Testis (tissue), 5 donors: ENCODE measurements at places on chromosomes 16 and 17. TPM values are rescaled to one million over a fixed set of nuclear protein-coding genes. Genes with fewer than 3 reads are reported as not detected.

DNA sequence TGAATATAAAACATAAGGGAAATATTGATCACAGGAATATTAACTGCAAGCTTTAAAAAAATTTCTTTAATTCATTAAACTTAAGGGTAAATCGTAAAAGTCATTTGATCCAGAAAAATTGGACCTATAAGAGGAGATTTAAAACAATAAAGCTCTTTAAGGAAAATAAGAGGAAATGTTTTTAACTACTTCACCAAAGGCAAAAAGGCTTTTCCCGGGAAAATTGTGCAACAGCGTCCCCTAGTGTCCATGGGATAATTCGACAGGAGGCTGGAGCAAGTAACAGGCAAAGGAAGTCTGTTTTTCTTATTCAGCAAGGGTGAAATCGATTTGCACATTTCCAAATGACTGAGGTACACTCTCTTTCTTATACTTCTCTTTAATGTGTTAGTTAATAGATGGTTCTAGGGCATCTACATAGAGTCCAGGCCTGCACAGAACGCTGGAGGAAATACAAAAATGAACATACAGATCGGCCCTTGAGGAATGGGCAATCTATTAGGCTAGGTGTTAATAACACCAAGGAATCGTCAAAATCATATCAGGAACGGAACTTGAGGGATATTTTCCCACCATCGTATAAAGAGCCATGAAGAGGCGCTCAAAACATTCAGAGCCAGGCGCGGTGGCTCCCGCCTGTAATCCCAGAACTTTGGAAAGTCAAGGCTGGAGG lies 61.4 kb downstream of the ZNF18 start:
- peak; percentile 54 for DNase-seq

- no peak for DNase-seq
Measured at GRCh38 chr16:55052741-55053415, 122.2 kb downstream of the IRX5 start.

DNA sequence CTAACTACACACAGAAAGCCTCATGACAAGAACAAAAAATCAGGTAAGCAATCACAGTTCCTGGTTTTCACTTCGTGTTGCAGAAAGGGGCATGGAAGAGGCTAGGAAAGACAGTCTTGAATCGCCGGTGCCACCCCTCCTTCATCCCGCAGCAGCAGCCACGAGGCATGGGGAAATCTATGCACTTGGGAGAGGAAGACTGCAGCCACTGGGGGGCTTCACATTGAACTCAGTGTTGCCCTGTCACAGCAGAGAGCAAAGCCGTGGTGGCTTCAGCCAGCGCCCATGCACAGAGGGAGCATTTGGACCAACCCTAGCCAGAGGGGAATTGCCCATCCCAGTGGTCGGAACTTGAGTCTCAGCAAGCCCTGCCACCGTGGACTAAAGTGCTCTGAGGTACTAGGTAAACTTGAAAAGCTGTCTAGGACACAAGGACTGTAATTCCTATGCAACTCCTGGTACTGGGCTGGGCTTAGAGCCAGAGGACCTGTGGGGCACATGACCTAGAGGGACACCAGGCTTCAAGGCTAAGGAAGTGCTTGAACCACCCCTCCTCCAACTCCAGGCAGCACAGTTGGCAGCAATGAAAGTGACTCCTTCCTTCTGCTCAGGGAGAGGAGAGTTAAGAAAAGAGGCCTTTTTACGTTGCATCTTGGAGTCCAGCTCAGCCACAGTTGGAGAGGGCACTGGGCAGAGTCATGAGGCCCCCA lies 35.2 kb upstream of the ATP2C2 start:
- no peak for DNase-seq

GRCh38 chr17:78839762-78840529 lies 668 bp downstream of the USP36 start:
- peak; percentile 49 for DNase-seq

GRCh38 chr17:20908313-20909267 lies 134.2 kb downstream of the USP22 start:
- DNase-seq, result peak; percentile 92

Gene E4F1
- total RNA-seq, result 57.4 TPM

DNA sequence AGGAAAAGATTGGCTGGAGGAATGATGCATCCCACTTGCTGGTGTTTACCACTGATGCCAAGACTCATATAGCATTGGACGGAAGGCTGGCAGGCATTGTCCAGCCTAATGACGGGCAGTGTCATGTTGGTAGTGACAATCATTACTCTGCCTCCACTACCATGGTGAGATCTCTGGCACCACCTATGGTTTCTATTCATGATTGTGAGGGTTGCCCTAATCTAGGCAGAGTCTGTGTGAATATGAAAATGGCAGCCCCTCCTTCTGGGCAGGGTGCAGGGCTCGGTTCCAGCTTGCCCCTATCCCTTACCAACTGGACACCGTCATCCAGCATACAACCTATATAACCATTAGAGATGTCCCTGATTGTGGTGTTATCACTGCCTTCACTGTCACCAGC lies 33.4 kb downstream of the ITGB3 start:
- no peak for DNase-seq

DNA sequence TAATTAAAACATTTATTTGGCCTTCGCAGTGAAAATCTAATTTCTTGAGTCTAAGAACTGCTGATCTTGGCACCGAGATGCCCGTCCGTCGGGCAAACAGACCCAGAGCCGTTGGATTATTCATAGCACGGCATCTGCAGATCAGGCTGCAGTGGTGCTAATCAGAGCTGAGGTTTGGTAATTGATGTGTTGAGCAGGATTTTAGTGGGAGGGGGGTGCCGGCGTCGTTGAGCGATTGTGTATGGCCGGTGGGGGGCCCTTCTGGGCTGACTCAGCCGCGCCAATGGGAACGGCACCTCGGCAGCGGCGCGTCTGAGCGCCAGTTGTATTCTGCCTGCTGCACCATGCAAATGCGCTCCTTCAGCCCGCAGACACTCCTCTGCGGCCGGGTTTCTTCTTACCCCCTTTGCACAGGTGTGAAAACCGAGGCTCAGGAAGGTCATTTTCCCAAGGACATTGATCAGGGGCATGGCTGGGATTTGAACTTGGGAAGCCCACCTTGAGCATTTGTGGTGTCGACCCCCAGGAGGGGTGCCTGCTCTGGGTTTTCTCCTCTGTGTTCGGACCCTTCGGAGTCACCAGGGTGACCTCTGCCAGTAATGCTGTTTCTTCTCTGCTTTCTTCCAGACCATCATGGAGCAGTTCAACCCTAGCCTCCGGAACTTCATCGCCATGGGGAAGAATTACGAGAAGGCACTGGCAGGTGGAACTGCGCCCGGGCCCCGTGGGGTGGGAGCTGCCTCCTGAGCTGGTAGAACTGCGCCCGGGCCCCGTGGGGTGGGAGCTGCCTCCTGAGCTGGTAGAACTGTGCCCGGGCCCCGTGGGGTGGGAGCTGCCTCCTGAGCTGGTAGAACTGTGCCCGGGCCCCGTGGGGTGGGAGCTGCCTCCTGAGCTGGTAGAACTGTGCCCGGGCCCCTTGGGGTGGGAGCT lies 18.4 kb downstream of the BAIAP2 start:
- DNase-seq, result no peak

GRCh38 chr17:42333053-42333452 lies 44.8 kb downstream of the STAT5A start:
- DNase-seq, result no peak

- no peak for DNase-seq
Measured at GRCh38 chr17:48519427-48519826, 11.4 kb downstream of the HOXB1 start.

Gene HID1
- 45.8 TPM for total RNA-seq

Gene KRTAP4-6
- total RNA-seq, result not detected

GRCh38 chr17:45404870-45405249 lies 27.8 kb downstream of the ARHGAP27 start:
- DNase-seq, result no peak

GRCh38 chr17:45016823-45017222 lies 34.6 kb downstream of the DCAKD start:
- no peak for DNase-seq

Gene PLD2
- 31.2 TPM for total RNA-seq

DNA sequence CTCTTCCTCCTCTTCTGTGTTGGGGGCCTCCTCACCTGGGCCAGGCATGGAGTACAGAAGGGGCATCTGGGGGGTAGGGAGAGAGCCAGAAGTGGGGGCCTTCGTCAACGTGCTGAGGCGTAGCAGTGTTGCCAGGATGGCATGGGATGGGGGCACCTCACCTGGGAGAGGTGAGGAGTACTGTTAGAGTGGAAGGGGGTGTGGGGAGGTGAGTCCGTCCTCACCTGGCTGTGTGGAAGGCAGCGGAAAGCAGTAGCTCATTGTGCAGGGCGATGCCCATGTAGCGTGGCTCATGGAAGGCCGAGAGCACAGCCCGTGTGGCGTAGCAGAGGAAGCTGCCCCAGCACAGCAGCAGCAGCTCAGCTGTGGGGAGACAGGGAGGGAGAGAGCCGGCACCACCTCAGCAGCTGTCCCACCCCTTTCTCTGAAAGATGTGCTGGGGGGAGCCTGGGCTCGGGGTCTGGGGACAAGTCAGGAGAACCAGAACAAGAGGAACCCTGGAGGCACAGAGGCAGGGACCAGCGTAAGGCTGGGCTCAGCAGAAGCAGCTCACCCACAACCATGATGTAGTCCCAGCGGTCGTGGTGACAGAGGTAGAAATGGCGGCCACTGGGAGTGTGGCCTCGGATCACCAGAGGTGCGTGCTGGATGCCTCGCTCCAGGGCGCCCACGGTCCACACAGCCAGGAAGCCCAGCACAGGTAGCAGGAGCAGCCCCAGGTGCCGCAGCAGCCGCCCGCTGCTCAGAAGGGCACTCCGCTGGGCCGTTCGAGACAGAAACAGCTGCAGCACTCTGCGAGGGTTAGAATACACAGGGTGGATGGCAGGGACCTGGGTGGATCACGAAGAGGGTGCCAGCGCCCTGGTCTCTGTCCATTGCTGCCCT lies 9.0 kb downstream of the GPR179 start:
- DNase-seq, result no peak

- peak; percentile 33 for DNase-seq
Measured at GRCh38 chr16:76265434-76266045, 11.7 kb upstream of the CNTNAP4 start.

Gene PERCC1
- 0.71 TPM for total RNA-seq

Gene PLEKHH3
- 65.8 TPM for total RNA-seq

GRCh38 chr16:86783636-86784626 lies 205.6 kb downstream of the FOXL1 start:
- DNase-seq, result no peak

DNA sequence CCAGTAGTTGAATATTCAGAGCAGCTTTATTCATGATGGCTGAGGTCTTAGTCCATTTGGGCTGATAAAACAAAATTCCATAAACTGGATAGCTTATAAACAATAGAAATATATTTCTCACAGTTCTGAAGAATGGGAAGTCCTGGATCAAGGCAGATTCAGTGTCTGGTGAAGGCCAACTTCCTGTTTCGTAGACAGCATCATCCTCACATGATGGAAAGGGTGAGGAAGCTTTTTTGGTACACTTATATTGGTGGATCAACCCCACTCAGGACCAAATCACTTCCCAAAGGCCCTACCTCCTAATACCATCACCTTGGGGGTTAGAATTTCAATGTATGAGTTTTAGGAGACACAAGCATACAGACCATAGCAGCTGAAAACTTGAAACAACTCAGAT lies 224.2 kb downstream of the CYB561 start:
- DNase-seq, result no peak

Gene CSH1
- 1.2 TPM for total RNA-seq

Gene CA10
- total RNA-seq, result 5.3 TPM

DNA sequence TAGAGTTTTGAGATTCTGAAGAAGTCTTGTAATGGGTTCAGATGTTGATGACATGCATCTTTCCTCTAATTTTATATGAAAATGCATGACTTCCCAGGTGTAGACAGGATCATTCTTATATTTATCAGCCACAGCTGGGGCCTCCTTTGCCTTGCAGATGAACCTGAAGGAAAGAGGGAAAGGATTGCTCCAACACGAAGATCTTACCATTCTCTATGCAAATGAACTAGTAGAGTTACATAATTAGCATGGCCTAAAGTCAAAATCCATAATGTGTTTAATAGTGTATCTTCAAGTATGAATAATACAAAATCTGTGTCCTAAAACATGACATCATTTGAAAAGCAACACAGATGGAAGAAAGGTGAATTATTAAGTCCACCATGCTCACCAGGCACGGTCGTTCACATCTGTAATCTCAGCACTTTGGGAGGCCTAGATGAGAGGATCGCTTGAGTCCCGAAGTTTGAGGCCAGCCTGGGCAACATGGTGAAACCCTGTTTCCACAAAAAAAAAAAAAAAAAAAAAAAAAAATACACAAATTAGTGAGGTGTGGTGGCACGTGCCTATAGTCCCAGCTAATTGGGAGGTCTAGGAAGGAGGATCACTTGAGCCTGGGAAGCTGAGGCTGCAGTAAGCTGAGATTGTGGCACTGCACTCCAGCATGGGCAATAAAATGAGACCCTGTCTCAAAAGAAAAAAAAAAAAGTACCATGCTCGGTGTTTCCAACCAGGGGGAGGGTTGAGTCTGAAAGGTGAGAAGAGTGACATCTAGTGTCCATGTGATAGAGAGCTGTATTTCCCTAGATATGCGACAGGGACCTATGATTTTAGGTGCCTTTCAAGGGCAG lies 6.3 kb downstream of the VWA3A start:
- no peak for DNase-seq

DNA sequence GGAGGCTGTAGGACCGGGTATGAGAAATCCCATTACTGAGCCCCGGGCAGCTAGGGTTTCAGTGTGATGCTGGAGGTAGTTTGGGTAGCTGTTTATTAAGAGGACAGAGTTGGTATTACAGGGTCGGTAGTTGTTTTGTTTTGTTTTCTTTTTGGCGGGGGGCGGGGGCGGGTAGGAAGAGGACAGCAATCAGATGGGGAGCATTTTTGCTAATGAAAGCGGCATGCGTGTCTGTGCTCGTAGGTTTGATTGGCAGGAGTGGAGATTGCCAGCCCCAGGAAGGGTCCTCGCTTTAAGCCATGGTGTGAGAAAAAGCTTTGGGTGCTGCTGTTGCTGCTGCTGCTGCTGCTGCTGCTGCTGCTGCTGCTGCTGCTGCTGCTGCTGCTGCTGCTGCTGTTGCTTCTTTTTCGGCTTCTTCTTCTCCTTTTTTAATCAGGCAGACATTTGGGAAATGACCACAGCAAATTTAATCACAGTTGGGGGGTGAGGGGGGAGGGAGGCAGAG lies 498.5 kb upstream of the ZFHX3 start:
- DNase-seq, result no peak

GRCh38 chr17:55005520-55005919 lies 37.0 kb downstream of the STXBP4 start:
- no peak for DNase-seq

- no peak for DNase-seq
Measured at GRCh38 chr16:766008-766819, 5.7 kb downstream of the MSLN start.

Gene CMIP
- total RNA-seq, result 42.0 TPM

DNA sequence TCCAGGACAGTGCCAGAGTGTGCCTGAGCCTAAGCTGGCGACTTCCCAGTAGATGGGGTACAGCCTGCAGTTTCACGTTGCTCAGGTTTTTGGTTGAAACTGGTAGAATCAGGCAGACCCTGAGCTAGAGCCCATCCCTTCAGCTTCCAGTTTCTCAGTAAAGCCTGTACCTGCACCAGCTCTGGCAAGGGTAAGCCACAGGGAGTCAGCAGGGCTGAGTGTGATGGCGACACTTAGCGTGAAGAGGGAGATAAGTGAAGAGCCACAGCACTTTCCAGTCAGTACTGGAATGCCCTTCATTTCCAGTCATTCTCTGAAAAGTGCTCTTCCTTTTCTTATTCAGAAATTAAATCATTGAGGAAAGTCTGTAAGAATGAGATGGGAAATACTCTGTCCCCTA lies 22.4 kb downstream of the PLD6 start:
- no peak for DNase-seq

Gene KRTAP4-1
- not detected for total RNA-seq

GRCh38 chr16:87581857-87582215 lies 20.5 kb upstream of the JPH3 start:
- peak; percentile 88 for DNase-seq

Gene ZG16
- total RNA-seq, result not detected

Gene KRT24
- not detected for total RNA-seq

- DNase-seq, result peak; percentile 90
Measured at GRCh38 chr17:61410141-61411010, 10.7 kb downstream of the TBX2 start.
